Natural killer cell treated with Interleukin-12 subunit alpha and Interleukin-12 subunit beta and Interleukin-15 and Interleukin-18, amount 100 ng/mL, for 72 hours (primary cell): ENCODE measurements at places on chromosomes 4 and X. TPM values are rescaled to one million over a fixed set of nuclear protein-coding genes. Genes with fewer than 3 reads are reported as not detected.

The ABLIM2 gene
- total RNA-seq = 0.25 TPM

DNA sequence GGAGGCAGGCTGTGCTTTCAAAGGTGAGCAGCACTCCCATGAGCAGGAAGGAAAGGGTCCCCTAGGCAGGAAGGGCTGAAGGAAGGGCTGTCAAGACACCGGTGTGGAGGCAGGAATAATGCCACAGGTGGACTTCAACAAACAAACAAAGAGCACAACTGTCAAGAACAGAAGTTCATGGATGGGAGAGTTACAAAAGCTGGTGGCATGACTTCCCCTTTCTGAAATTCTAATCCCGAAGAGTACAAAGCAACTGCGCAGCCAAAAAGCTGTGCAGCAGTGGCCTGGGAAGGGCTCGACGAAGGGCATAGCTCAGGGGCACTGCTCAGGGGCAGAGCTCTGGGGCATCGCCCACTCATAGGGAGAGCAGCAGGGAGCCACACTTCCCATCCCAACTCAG is 582.3 kb upstream of the DIPK2B start:
- DNase-seq = no peak

GRCh38 chr4:1834047-1834775 is 21.7 kb downstream of the LETM1 start:
- DNase-seq = no peak

DNA sequence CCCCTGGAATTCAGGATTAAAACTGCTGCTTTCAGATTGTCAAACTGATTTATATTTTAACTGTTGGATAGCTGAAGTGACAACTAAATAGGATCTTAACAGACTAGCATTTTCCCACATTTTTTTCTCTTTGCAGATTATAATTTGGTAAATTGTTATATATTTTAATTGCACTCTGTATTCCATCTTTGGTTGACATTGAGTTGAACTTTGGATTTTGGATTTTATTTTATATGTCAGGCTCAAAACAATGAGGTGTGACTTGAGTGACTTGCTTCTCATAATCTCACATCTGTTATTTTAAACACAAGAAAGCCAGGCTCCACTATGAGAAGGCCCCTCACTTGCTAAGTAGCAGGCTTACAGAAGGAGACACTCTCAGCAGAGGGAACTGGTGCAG is 38.1 kb downstream of the NAA11 start:
- no peak for DNase-seq

- no peak for DNase-seq
These were observed 159.0 kb downstream of the CHIC2 start for GRCh38 chr4:53905276-53905940.
